ENCODE measurements at places on chromosomes 3 and 15.

GRCh38 chr3:42036483-42036823 is 54.7 kb upstream of the TRAK1 start:
- peak; percentile 84 for DNase-seq

- DNase-seq: no peak
Measured at GRCh38 chr3:43921056-43921648, 230.4 kb downstream of the ABHD5 start.

GRCh38 chr3:52041118-52041731 is 15.1 kb downstream of the DUSP7 start:
- DNase-seq: no peak

DNA sequence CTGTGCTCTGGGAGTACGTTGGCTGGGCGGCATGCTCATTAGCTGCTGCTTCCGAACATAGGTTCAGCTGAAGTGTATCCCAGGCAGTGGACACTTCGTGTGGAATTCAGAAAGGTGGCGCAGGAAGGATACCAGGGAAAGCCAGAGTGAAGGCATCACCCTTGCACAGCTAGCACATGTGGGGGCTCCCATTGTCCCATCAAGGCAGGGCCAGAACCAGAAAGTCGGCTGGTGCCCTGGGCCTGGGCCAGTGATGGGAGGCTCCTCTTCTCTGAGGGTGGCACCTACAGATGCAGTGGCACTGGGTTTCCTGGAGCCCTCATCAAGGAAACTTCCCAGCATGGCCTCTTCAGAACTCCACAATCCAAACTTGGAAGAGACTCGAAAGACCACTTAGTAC is 56.6 kb downstream of the PGPEP1L start:
- DNase-seq: no peak

DNA sequence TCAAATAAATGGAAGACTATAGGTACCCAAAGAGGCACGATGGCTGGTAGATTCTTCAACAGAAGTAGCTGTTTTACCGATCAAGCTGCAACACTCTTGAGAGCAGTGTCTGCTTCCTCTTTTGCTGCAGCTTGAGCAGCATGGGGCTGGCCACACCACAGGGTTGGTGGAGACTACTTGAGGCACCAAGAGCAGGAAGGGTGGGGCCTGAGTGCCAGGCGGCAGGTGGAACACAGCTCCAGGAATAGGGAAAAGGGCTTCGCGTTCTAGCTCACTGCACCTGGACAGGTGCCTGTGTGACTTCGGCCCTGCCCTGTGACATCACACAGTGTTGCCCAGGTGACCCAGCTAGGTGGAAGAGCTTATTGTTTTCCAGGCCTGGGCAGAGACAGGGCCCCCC is at the start of gene CCDC33:
Gene CCDC33, plus strand, starts transcription at position 365 of the 400 bp plus-strand sequence. CDS start 394 bp downstream, outside the sequence.
- peak; percentile 29 for DNase-seq

GRCh38 chr3:126121632-126122031 is 37.7 kb upstream of the SLC41A3 start:
- DNase-seq: no peak

- DNase-seq: no peak
Measured at GRCh38 chr3:99607151-99607550, 31.2 kb upstream of the COL8A1 start.

GRCh38 chr3:33664195-33664594 is 53.9 kb downstream of the CLASP2 start:
- DNase-seq: peak; percentile 94

- no peak for DNase-seq
Measured at GRCh38 chr3:55882006-55882405, 394.9 kb upstream of the WNT5A start.

GRCh38 chr3:99842826-99843589 is 25.3 kb downstream of the CMSS1 start:
- DNase-seq: peak; percentile 68

GRCh38 chr3:15520185-15520584 is 1.3 kb downstream of the COLQ start:
- DNase-seq: peak; percentile 57

GRCh38 chr3:160747422-160747821 is 8.6 kb upstream of the PPM1L start:
- DNase-seq: no peak

DNA sequence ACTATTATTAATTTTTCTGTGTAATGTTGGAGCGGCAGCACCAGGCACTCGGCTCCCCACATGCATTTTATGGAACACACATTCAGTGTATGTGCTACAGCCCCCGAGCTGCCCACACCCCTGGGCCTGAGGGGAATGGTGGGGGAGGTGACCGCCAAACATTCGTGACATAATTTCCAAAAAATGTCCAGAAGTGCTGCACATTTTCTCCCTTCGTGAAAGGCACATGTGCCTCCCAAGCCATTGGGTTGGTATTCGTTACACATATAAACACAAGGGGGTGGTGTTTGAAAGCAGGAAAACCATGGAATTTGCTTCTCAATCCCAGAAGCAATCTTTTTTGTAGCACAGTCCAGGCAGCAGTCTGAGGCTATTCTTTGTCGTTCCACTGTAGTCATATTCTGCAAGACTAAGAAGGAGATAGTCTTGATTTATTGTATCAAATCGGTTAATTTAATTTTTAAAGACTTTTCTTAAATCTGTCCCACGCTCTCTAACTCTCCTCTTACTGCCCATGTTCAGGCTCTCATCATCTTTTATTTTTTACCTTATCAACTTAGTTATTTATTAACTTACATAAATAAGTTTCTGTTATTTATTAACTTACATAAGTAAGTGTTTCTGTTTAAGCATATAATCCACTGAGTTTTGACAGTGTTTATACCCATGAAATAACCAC is 39.2 kb upstream of the POLR2M start:
- DNase-seq: no peak

GRCh38 chr3:128330214-128330842 is 136.4 kb downstream of the DNAJB8 start:
- DNase-seq: no peak

GRCh38 chr3:27963519-27963918 is 241.4 kb upstream of the EOMES start:
- DNase-seq: no peak

- DNase-seq: no peak
Measured at GRCh38 chr15:84813435-84813834, 3.7 kb upstream of the ALPK3 start.

DNA sequence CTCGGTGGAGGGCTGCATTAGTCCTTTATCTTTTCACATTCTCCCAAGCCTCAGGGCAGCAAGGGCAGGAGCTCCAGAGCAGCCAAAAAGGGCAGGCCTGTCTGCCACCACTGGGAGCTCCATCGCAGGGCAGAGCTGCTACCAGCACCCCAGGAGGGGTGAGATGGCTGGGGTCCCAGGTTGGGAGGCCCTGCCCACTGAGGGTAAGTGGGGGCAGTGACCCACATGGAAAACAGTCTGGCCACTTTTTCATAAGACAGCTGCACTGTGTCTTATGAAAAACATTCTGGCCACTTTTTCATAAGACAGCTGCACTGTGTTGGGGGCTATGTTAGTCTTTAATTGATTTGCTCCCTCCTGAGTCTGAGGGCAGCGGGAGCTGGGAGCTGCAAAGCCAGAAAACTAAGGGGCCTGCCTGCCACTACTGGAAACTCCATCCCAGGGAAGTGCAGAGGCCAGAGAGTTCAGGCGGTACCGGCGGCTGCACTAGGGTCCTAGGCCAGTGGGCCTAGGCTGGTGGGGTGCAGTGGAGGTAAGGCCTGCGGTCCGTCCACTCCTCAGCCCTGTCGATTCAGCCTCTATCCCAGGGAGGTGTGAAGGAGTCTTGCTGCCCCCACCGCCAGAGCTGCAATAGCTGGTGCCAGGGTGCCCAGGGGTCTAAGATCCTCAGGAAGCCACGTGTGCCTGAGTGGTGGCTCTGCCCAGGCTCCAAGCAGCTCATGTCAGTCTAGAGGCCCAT is 45.4 kb downstream of the TMCO5A start:
- no peak for DNase-seq

DNA sequence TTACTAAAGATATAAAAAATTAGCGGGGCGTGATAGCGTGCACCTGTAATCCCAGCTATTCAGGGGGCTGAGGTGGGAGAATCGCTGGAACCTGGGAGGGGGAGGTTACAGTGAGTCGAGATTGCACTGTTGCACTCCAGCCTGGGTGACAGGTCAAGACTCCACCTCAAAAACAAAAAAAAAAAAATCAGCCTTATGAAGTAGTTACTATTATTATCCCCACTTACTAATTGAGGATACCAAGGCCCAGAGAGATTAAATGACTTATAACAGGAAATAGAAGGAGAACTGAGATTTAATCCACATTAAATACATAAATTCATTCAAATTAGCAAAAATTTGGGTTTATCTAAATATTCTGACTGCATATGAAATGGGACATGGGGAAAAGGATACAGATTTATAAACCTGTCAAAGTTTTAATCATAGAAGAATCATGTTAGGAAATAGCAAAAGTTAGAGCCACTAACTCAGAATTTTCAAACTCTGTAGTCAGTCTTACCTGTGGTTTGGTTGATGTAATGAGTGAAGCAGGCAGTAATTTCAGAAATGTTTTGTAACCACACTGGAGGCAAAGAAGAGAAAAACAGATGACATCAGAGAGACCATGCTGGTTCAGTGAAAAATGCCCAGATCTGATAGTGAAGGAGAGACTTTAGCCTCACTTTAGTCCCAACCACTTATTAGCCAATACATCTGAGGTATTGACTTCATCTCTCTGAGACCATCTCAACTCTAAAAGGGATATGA is 25.0 kb upstream of the ACAP2 start:
- DNase-seq: no peak

DNA sequence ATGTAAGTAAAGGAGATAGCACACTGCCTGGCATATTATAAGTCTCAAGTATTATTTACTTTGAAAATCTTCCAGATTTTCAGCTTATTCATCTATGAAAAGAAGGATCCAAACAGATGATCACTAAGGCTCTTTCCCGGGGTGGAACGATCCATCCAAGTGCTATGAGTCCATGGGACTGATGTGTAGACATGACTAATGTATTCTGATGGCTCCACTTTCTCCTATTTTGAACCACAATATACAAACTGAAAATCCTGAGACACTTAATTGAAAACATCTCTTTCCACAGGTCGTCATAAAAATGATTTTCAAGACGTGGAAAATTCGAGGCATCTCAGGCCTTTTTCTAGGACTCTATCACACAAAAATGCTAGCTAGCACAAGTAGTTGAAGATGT is 33.4 kb upstream of the CHRM5 start:
- DNase-seq: no peak

- no peak for DNase-seq
Measured at GRCh38 chr3:114542359-114542758, 248.5 kb downstream of the TIGIT start.

- DNase-seq: no peak
Measured at GRCh38 chr3:118641608-118642007, 393.0 kb downstream of the IGSF11 start.

DNA sequence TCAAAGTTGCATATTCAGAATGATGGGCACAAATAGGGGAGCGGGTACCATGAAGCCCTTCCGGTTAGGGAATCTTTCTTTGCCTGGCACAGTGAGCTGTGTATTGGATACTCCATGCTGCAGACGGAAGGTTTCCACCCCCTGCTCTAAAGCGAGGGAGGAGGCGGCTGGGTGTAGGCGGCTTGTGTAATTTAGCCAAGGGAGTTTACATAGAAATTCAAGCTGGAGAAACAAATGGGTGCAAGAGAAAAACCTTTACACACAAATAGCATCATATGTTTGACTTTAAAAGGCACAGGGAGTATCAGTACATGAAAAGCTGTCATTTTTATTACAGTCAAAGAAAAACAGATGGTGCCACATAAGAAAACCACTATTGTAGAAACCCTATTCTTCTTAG is 59.3 kb upstream of the ADCY5 start:
- DNase-seq: peak; percentile 16

DNA sequence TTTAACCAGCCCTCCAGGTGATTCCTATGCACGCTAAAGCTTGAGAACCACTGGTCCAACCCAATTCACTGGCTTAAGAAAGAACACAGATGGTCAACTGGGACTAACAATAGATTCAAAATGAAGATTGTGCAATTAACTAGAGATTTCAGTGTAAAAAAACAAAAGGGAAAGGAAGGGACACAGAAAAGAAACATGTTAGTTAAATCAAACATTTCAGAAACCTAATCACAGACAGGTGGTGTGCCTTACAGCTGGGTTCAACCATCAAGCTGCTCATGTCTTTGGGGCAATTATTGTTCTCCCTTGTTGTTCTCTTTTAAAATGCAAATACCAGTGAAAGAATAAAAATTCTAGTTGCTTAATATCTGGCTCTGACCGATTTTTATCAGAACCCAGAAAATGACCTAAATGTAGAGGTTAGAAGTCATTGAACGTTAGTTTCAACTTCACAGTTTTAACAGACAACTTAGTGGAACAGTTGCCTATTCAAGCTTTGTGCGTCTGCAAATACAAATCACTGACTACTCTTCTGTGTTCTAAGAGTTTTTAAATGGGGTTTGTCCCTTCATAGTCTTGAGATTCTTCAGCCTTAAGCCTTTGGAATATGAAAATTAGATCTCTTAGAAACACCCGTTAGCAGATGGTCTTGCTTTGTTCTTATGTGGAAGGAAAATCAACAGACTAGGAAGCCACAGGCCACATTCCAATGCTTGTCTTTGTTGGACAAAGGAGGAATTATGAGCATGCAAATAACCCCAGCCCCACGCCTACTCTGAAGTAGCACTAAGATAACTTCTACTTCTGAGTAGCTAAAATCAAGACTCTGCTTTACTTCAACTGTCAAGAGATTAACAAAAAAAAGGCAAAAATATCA is 223.4 kb downstream of the ATP8B4 start:
- no peak for DNase-seq

GRCh38 chr15:47206358-47206978 is 510.8 kb upstream of the SEMA6D start:
- DNase-seq: no peak

- DNase-seq: no peak
Measured at GRCh38 chr3:104458657-104459056, 908.1 kb upstream of the ALCAM start.

DNA sequence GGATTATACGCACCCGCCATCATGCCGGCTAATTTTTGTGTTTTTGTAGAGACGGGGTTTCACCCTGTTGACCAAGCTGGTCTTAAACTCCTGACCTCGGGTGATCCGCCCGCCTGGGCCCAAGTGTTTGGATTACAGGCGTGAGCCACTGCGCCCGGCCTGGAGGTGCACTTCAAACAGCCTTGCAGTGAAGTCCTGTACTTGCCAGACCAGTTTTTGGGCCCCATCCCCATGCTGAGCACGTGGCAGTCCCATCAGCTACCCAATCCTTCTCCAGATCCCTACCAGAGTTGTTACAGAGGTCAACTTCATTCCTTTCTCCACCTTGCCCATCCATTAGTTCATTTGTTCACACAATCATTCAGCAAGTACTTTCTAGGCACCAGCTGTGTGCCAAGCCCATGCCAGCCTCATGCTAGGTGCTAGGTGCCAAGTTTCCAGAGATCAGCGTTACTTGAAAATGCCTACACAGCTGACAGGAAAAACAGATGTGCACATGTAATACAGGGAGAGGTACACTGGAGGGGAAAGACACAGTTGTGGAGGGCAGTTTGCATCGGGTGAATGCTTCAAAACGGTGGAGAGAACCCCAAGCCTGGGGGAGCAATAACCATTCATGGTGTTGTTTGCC is 2.2 kb downstream of the DNAH1 start:
- DNase-seq: no peak

- no peak for DNase-seq
Measured at GRCh38 chr3:156455839-156456238, 99.1 kb downstream of the SSR3 start.

GRCh38 chr3:60036803-60037202 is 987.0 kb upstream of the CFAP20DC start:
- DNase-seq: no peak

GRCh38 chr15:38463893-38464292 is 10.0 kb downstream of the FAM98B start:
- DNase-seq: no peak

Measured in suppressor macrophage treated with lipopolysaccharide for 1 hour (primary cell).